ENCODE measurements at places on chromosomes 2 and 18. TPM values are rescaled to one million over a fixed set of nuclear protein-coding genes. Genes with fewer than 3 reads are reported as not detected.

TUBA3E gene
- polyA plus RNA-seq, result not detected

IL18RAP gene
- not detected for polyA plus RNA-seq

HAAO gene
- not detected for polyA plus RNA-seq

ITPRIPL1 gene
- polyA plus RNA-seq, result not detected

PTPRM gene
- 39.3 TPM for polyA plus RNA-seq

Data from A549 (cell line).